ENCODE measurements at places on chromosomes 7 and 10. TPM values are rescaled to one million over a fixed set of nuclear protein-coding genes. Genes with fewer than 3 reads are reported as not detected.
A peak's percentile ranks its signal among the peaks of the same experiment; 100 is the strongest.

- no peak for DNase-seq
These were observed 63.5 kb upstream of the C10orf90 start for GRCh38 chr10:126734015-126734414.

DNA sequence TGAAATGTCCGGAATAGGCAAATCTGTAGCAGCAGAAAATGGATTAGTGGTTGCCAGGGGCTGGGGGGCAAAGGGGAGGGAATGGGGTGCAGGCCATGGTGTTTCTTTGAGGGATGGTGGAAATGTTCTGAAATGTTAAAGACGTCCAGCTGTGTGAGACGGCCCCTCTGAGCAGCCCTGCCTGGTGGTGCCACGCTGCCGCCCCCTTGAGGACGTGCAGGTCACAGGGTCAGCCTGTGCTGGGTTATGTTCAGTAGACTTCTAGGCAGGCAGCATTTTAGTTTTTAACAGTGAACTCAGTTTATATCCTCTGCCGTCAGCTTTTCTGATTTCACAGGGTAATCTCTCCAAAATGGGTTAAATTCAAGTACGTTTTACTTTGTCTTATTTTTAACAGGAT lies 9.4 kb downstream of the NUB1 start:
- peak; percentile 64 for DNase-seq

DNA sequence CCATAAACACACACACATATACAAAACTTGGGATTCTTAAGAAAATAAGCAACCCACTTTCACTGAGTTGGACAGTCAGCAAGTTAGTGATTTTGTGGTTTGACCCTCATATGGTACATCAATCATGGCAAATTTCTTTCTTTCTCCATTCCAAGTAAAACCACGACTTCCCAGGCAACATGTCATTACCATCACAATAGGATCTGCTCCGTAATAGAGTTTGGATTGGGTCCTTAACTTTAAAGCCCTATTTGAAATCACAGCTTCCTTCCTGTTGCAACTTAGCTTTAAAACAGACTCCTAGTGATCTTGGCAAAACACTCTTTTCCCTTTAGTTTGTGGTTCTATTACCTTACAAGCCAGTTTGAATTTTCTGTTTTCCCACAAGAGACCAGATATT lies 483.6 kb downstream of the INHBA start:
- DNase-seq = peak; percentile 80

NUTM2E gene
- total RNA-seq = 0.12 TPM

GRCh38 chr7:143323653-143324052 lies 7.7 kb downstream of the CLCN1 start:
- peak; percentile 22 for DNase-seq

- DNase-seq = no peak
These were observed 64.3 kb upstream of the ZNF438 start for GRCh38 chr10:31095677-31096560.

- DNase-seq = no peak
These were observed 104.7 kb downstream of the NPSR1 start for GRCh38 chr7:34762764-34763163.

DNA sequence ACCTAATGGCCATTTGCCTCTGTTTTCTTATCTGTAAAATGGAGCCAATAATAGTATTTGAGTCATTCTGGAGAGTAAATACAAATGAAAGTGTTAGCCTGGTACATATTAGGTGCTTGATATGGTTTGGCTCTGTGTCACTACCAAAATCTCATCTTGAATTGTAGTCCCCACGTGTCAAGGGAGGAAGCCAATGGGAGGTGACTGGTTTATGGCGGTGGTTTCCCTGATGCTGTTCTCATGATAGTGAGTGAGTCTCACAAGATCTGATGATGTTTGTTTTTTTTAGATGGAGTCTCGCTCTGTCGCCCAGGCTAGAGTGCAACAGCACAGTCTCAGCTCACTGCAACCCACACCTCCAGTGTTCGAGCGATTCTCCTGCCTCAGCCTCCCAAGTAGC lies 194.0 kb upstream of the SEMA3E start:
- no peak for DNase-seq

DNA sequence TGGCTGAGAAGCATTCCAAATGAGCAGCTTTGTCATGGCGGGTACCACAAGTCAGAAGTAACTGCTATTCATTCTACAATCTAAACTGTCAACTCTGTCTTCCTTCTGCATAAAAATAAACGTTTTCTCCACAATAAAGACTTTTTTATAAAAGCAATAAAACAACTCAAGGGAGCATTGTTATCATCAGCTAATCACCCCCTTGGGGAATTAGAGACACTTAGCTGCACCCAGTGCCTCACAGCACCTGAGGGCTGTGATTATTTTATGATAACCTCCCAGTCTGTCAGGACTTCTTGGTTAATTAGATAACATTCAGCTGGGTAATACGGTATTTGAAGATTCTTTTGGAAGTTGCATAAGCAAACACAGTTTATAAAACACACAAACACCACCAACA lies 155.6 kb downstream of the PPP1R3A start:
- no peak for DNase-seq

DNA sequence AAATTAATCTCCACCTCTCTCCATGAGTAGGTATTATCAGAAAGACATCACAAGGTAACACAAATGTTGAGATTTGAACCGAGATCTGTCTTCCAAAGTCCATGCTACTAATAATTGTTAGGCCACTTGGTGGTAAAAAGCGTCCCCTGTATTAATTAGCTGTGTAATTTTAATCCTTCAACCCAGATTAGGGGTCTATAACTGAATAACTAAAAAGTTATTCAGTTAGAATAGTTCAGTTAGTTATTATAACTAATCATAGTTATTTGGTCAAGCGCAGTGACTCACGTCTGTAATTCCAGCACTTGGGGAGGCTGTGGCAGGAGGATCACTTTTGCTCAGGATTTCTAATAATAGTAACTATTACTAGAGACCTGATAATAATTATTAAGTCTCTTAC lies 5.6 kb downstream of the PDSS1 start:
- no peak for DNase-seq

DNA sequence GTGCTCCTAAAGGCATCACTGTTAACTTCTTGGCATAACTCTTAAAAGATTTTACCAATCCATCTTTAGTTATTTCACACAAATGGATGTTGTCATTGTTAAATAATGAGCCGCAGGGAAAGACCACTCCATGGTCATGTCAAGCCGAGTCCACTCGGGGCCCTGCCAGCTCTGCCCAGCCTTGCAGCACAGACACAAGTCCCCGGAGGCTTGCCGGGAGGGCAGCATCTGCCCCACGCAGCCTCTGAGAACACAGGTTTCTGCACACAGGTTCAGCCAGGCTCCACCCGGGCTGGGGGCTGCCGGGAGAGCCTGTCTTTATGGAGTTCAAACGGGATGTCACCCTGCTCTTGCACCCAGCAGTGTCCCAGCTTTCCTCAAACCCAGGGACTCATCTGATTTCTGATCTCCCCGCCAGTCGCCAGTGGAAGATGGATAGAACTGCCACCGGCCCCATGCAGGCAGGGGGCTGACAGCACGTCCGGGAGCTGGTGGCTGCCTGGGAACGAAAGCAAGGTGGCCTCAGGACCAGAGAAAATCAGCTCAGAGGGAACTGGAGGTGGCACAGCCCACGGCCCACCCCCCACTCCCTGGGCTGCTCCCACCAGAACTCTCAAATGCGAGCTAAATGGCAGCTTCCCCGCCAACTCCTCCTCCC lies 156.2 kb downstream of the TCERG1L start:
- no peak for DNase-seq

DNA sequence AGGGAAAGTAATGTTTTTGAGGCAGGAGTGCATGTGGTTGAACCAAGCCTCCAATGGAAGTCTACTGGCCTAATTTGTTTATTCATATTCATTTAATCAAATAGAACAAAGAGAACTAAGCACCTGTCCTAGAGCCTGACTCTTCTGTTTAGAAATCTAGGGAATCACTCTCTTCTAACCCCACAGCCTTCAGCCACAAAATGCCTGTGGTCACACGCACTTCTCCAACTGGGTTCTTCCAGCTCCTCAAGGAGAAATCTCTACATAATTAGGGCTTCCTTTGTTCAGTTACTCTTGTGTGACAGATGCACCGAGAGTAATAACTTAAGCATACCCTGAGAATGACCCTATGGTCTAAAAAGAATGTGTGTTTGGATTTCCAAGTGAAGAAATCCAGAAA lies 133.7 kb upstream of the NAMPT start:
- DNase-seq = no peak

MOGAT3 gene
- not detected for total RNA-seq

- no peak for DNase-seq
These were observed 35.4 kb upstream of the GPAM start for GRCh38 chr10:112218960-112219359.
